Endodermal cell (in vitro differentiated cells): ENCODE measurements at places on chromosomes 16 and 17. TPM values are rescaled to one million over a fixed set of nuclear protein-coding genes. Genes with fewer than 3 reads are reported as not detected.

The ZNF205 gene
- total RNA-seq = 16.3 and 18.3 TPM in 2 replicates

The OTOA gene
- total RNA-seq = 0.09 to 0.15 TPM in 2 of 3 replicates, not detected in the other

The CD300LB gene
- total RNA-seq = not detected in 3 replicates

The ATP6V0D1 gene
- total RNA-seq = 33.6 to 57.9 TPM (median 56.0 TPM) in 3 replicates

The PTRH2 gene
- 21.6 and 22.8 TPM in 2 replicates for total RNA-seq

GRCh38 chr16:3401719-3402397 lies 843 bp downstream of the ZNF174 start:
- H3K4me3 ChIP-seq = peak overlapping the region; percentile 98
- no peaks in the 10 kb centered on the region for H3K27me3 ChIP-seq
- peak overlapping the region; percentile 2 for H3K27ac ChIP-seq
- H3K36me3 ChIP-seq = peaks cover 54% of the 10 kb centered on the region

GRCh38 chr16:27483624-27484023 lies 66.1 kb downstream of the GTF3C1 start:
- H3K36me3 ChIP-seq = peaks cover 94% of the 10 kb centered on the region
- no peak overlapping the region for H3K4me3 ChIP-seq
- H3K4me1 ChIP-seq = no peaks in the 10 kb centered on the region
- H3K27ac ChIP-seq = no peak overlapping the region

GRCh38 chr17:9971991-9972390 lies 66.9 kb upstream of the RCVRN start:
- H3K27ac ChIP-seq = no peak overlapping the region
- no peak overlapping the region for H3K4me3 ChIP-seq
- H3K27me3 ChIP-seq = no peaks in the 10 kb centered on the region

DNA sequence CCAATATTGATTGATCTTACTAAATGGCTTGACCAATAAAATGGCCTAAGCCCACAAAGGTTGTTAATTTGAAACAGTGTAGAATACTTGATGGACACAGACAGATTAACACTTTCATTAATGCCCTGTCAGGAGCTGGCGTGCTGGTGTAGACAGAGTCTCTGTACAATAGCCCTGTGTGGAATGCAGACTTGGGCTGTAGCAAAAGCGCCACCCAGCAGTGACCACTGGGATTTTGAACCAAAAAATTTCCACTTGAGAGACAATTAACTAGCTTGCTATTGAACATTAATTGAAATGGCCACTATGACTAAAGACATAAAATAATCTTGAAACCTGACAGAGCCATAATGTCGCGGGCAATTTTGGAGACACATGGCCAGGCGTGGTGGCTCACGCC lies 19.7 kb upstream of the GUCY2D start:
- H3K27me3 ChIP-seq = no peaks in the 10 kb centered on the region
- no peak overlapping the region for H3K27ac ChIP-seq
- peak; percentile 60 for DNase-seq
- no peaks in the 10 kb centered on the region for H3K36me3 ChIP-seq
- no peak overlapping the region for H3K4me3 ChIP-seq

- no peak overlapping the region for H3K4me3 ChIP-seq
- H3K27me3 ChIP-seq = no peaks in the 10 kb centered on the region
- no peak overlapping the region for H3K27ac ChIP-seq
- peaks cover 20% of the 10 kb centered on the region for H3K36me3 ChIP-seq
These were observed 35.4 kb downstream of the CCDC57 start for GRCh38 chr17:82177276-82177675.

GRCh38 chr16:30948667-30949649 lies at the start of gene ORAI3:
Gene ORAI3, plus strand, starts transcription at chr16:30949068. Its CDS starts 222 bp downstream, at chr16:30949290.
- H3K4me3 ChIP-seq = peak within 1 kb of the TSS; percentile 91
- DNase-seq = peak; percentile 86
- peaks cover 31% of the 10 kb centered on the region for H3K36me3 ChIP-seq
- peaks cover 12% of the 10 kb centered on the region for H3K4me1 ChIP-seq
- H3K27ac ChIP-seq = peak within 1 kb of the TSS; percentile 95

DNA sequence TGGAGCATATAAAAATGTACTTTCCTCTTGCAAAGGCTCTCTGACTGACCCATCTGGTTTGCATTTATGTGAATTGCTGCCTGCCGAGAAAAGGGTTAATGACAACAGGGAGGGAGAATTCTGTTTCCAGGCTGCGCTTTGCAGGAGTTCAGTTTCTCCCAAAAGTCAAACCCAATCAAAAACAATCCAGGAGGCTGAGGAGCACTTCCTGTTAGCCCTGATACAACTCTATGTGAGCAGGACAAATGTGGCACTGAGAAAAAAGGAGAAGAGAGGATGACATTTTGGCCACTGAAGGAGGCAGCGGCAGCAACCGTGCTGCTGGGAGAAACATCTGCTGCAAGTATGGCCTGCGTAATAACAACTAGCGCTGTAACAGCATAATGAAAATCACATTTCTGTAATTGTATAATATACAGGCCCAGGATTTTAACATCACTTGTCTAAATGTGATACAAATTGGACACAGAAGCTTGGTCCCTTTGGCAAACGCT lies 26.8 kb upstream of the ELAC2 start:
- H3K4me1 ChIP-seq = peaks cover 12% of the 10 kb centered on the region
- H3K36me3 ChIP-seq = no peaks in the 10 kb centered on the region
- DNase-seq = no peak
- no peak overlapping the region for H3K27ac ChIP-seq
- no peaks in the 10 kb centered on the region for H3K27me3 ChIP-seq

DNA sequence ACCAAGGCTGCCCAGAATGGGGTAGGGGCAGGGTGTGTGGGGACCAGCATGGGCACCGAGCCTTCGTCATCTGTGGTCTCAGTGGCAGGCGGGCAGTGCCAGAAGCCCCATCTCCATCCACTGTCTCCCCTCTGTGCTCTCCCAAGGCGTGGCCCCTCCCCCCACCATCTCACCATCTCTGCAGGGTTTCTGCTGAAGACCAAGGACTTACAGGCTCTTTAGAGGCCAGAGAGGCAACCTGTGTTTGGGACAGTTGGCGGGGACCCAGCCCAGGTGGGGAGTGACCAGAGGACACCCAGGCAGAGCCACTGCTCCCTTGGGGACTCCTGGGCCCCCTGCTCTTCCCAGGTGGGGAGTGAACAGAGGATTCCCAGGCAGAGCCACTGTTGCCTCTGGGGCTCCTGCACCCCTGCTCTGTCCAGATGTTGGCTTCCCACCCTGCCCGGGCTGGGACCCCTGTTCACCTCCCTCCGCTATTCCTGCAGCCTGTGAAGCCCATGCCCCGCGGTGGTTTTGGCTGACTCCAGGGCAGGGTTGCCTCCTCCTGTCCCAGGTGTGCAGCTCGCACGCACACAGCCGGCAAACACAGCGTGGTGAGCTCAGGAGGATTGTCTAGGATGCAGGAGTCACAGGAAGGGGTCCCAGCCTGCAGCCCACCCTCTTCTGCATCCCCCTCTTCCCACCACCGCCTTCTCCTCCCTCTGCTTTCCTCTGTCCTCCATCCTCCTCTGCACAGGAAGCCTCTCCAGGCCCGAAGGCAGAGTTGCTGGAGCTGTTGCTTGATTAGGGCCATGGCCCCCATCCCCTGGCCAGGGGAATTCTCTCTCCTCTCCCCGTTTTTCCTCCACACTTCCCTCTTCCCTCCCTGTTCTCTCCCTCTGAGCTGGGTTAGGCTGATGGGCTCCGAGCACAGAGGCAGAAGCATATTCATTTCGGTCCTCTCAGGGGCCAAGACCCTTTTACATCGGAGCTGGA lies 45.0 kb downstream of the SLC7A5 start:
- H3K4me1 ChIP-seq = peaks cover 28% of the 10 kb centered on the region
- no peaks in the 10 kb centered on the region for H3K27me3 ChIP-seq
- no peak for DNase-seq
- H3K4me3 ChIP-seq = no peak overlapping the region

DNA sequence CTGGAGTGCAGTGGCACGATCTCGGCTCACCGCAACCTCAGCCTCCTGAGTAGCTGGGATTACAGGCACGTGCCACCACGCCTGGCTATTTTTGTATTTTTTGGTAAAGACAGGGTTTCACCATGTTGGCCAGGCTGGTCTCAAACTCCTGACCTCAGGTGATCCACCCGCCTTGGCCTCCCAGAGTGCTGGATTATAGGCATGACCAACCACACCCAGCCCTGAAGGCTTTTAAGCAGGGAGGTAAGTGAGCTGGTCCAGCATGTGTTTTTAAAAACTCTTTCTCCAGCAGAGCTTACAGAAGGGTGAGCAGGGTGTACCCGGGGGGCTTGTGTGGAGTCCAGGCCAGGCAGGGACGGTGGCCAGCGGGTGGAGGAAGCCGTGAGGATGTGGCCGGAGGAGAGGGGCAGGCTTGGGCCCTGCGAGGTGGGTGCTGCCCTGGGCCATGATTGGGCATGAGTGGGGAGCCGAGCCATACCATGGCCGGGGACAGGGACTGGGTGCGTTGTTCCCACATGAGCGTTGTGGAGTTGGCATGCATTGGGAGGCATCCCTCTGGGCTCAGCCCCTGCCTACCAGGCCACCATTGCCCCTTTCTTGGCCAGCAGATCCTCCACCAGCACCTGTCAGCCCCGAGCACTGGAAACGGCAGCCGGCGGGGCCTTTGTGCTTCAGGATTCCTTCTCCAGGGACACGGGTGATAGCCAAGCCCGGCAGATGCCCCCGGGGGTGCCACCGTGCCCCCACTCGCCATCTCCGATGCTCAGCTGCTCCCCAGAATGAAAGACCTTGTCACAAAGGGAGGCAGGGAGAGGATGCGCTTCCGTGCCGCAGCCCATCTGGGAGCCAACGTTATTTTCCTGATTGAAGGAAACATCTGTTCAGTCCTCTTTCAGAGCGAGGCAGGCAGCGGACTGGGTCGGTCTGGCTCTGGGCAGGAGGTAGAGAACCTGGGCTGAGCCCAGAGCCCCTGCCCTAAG lies 64.5 kb downstream of the RAI1 start:
- H3K27me3 ChIP-seq = no peaks in the 10 kb centered on the region
- peaks cover 8% of the 10 kb centered on the region for H3K4me1 ChIP-seq
- peak overlapping the region; percentile 63 for H3K27ac ChIP-seq
- H3K36me3 ChIP-seq = peaks cover 6% of the 10 kb centered on the region
- no peak for DNase-seq

- H3K27ac ChIP-seq = no peak overlapping the region
- no peak overlapping the region for H3K4me3 ChIP-seq
- no peaks in the 10 kb centered on the region for H3K27me3 ChIP-seq
- H3K36me3 ChIP-seq = no peaks in the 10 kb centered on the region
- DNase-seq = no peak
- no peaks in the 10 kb centered on the region for H3K4me1 ChIP-seq
These were observed 15.7 kb downstream of the ASGR2 start for GRCh38 chr17:7098802-7099459.

GRCh38 chr17:80426671-80427326 lies 11.8 kb downstream of the ENDOV start:
- peak; percentile 98 for DNase-seq
- no peaks in the 10 kb centered on the region for H3K36me3 ChIP-seq
- H3K4me1 ChIP-seq = peaks cover 5% of the 10 kb centered on the region
- no peak overlapping the region for H3K27ac ChIP-seq
- H3K27me3 ChIP-seq = no peaks in the 10 kb centered on the region
- no peak overlapping the region for H3K4me3 ChIP-seq

DNA sequence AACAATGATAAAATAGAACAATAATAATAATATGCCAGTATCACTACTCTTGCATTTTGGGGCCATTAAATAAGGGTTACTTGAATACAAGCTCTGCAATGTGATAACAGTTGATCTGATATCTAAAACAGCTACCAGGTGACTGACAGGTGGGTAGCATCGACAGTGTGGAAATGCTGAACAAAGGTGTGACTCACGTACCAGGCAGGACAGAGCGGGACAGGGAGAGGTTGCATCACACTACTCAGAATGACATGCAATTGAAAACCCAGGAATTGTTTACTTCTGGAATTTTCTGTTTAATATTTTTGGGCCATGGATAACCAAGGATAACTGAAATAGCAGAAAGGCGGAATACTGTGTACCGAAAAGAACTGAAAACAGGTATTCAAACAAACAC lies 15.8 kb upstream of the ZNF19 start:
- no peak for DNase-seq
- no peaks in the 10 kb centered on the region for H3K4me1 ChIP-seq
- no peaks in the 10 kb centered on the region for H3K36me3 ChIP-seq
- H3K4me3 ChIP-seq = no peak overlapping the region

GRCh38 chr17:73359352-73359751 lies 47.6 kb upstream of the CDC42EP4 start:
- H3K36me3 ChIP-seq = no peaks in the 10 kb centered on the region
- peak; percentile 75 for DNase-seq
- H3K27ac ChIP-seq = no peak overlapping the region
- H3K27me3 ChIP-seq = no peaks in the 10 kb centered on the region
- peaks cover 22% of the 10 kb centered on the region for H3K4me1 ChIP-seq

GRCh38 chr17:32350666-32351418 lies 885 bp downstream of the ZNF207 start:
- H3K4me3 ChIP-seq = peak overlapping the region; percentile 87
- peaks cover 42% of the 10 kb centered on the region for H3K36me3 ChIP-seq
- no peaks in the 10 kb centered on the region for H3K27me3 ChIP-seq
- no peaks in the 10 kb centered on the region for H3K4me1 ChIP-seq

GRCh38 chr17:37719866-37720265 lies 25.0 kb downstream of the HNF1B start:
- H3K36me3 ChIP-seq = peaks cover 68% of the 10 kb centered on the region
- peaks cover 22% of the 10 kb centered on the region for H3K4me1 ChIP-seq
- no peak overlapping the region for H3K4me3 ChIP-seq
- H3K27ac ChIP-seq = no peak overlapping the region

GRCh38 chr17:80727409-80727755 lies 182.7 kb downstream of the RPTOR start:
- no peak for DNase-seq
- no peak overlapping the region for H3K4me3 ChIP-seq
- H3K4me1 ChIP-seq = no peaks in the 10 kb centered on the region
- H3K27ac ChIP-seq = no peak overlapping the region
- H3K27me3 ChIP-seq = no peaks in the 10 kb centered on the region

DNA sequence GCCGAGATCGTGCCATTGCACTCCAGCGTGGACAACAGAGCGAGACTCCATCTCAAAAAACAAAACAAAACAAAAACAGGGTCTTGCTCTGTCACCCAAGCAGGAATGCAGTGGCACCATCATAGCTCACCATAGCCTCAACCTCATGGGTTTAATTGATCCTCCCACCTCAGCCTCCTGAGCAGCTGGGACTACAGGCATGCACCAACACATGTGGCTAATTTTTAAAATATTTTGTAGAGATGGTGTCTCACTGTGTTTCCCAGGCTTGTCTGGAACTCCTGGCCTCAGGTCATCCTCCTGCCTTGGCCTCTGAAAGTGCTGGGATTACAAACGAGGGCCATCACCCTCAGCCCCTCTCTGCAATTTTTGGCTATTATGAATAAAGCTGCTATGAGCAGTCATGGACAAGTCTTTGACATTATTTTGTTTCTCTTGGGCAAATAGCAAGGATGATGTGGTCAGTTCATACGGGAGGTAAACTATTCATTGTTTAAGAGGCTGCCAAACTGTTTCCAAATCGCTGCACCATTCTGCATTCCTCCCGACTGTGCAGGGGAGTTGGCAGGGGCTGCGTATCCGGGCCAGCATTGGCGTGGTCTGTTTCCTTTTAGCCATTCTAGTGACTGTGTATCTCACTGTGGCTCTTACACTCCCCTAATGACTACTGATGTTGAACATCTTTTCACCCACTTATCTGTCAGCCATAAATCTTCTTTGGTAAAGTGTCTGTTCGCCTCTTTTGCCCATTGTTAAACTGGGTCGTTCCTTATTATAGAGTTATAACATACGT lies 21.1 kb downstream of the EIF4A3 start:
- no peak overlapping the region for H3K27ac ChIP-seq
- no peaks in the 10 kb centered on the region for H3K27me3 ChIP-seq
- H3K36me3 ChIP-seq = no peaks in the 10 kb centered on the region
- no peak for DNase-seq
- H3K4me1 ChIP-seq = peaks cover 6% of the 10 kb centered on the region
- no peak overlapping the region for H3K4me3 ChIP-seq
